ENCODE measurements at places on chromosomes 6 and 20. TPM values are rescaled to one million over a fixed set of nuclear protein-coding genes. Genes with fewer than 3 reads are reported as not detected.

CCDC170 gene
- total RNA-seq, result 1.0 TPM

PLCB1 gene
- 13.0 TPM for total RNA-seq

TIAM2 gene
- 22.4 TPM for total RNA-seq

PACSIN1 gene
- under 0.01 TPM for total RNA-seq

PAQR8 gene
- total RNA-seq, result 6.3 TPM

SLC39A7 gene
- 53.2 TPM for total RNA-seq

IL20RA gene
- total RNA-seq, result 9.9 TPM

CLPSL2 gene
- not detected for total RNA-seq

NKAPL gene
- 0.52 TPM for total RNA-seq

TBX18 gene
- total RNA-seq, result 22.4 TPM

RAMACL gene
- 1.0 TPM for total RNA-seq

HLA-DPB1 gene
- total RNA-seq, result 9.9 TPM

OPN5 gene
- not detected for total RNA-seq

SMPDL3A gene
- 11.0 TPM for total RNA-seq

SUMO4 gene
- 0.52 TPM for total RNA-seq

UTRN gene
- total RNA-seq, result 149 TPM
